ENCODE measurements at places on chromosomes 7 and 10. TPM values are rescaled to one million over a fixed set of nuclear protein-coding genes. Genes with fewer than 3 reads are reported as not detected.

The TEX36 gene
- polyA plus RNA-seq, result not detected

The AGR2 gene
- 1.6 TPM for polyA plus RNA-seq

The CALD1 gene
- polyA plus RNA-seq, result 128 TPM

The MKX gene
- polyA plus RNA-seq, result 0.39 TPM

The TFEC gene
- 0.16 TPM for polyA plus RNA-seq

The LRRC61 gene
- 8.3 TPM for polyA plus RNA-seq

The MSMB gene
- 0.59 TPM for polyA plus RNA-seq

The WNT8B gene
- not detected for polyA plus RNA-seq

The PPP1R17 gene
- polyA plus RNA-seq, result not detected

The UPF2 gene
- 9.3 TPM for polyA plus RNA-seq

The AKR1C8 gene
- polyA plus RNA-seq, result not detected

The TUBGCP2 gene
- polyA plus RNA-seq, result 49.3 TPM

The SPDYE3 gene
- 0.10 TPM for polyA plus RNA-seq

The AGK gene
- 11.1 TPM for polyA plus RNA-seq

The TMEM213 gene
- not detected for polyA plus RNA-seq

The DNAJC12 gene
- polyA plus RNA-seq, result 0.75 TPM

The UNCX gene
- polyA plus RNA-seq, result not detected

The PBLD gene
- 1.2 TPM for polyA plus RNA-seq

The UCN3 gene
- polyA plus RNA-seq, result not detected

The SHLD2 gene
- polyA plus RNA-seq, result 10.6 TPM

The MUC12 gene
- polyA plus RNA-seq, result 0.28 TPM

The IQCE gene
- polyA plus RNA-seq, result 3.4 TPM

The OPN4 gene
- not detected for polyA plus RNA-seq

The EN2 gene
- 0.02 TPM for polyA plus RNA-seq

The ANKRD26 gene
- 2.6 TPM for polyA plus RNA-seq

The AS3MT gene
- polyA plus RNA-seq, result 2.8 TPM

The ENTPD7 gene
- 1.3 TPM for polyA plus RNA-seq

The OGA gene
- 47.1 TPM for polyA plus RNA-seq

The COL26A1 gene
- polyA plus RNA-seq, result not detected

The FAM25C gene
- polyA plus RNA-seq, result not detected

The TRA2A gene
- polyA plus RNA-seq, result 54.6 TPM

The TUBAL3 gene
- polyA plus RNA-seq, result 0.20 TPM

The LIPK gene
- polyA plus RNA-seq, result 1.2 TPM

The TRPV5 gene
- polyA plus RNA-seq, result not detected

The ADAM8 gene
- polyA plus RNA-seq, result 2.6 TPM

The AKR1C2 gene
- 142 TPM for polyA plus RNA-seq

The OPN1SW gene
- polyA plus RNA-seq, result not detected

The TTYH3 gene
- polyA plus RNA-seq, result 3.5 TPM

The EPHB6 gene
- 17.0 TPM for polyA plus RNA-seq
